Sigmoid colon (tissue), 7 donors: ENCODE measurements at places on chromosomes 3 and 15.

- DNase-seq, result peak; percentile 92
These were observed 20.4 kb upstream of the NFKBIZ start for GRCh38 chr3:101828691-101829436.

GRCh38 chr15:68431792-68432401 is at the start of gene ITGA11:
Gene ITGA11, minus strand, starts transcription at chr15:68432163. Its CDS starts 97 bp downstream, at chr15:68432066.
- peak; percentile 74 for DNase-seq

DNA sequence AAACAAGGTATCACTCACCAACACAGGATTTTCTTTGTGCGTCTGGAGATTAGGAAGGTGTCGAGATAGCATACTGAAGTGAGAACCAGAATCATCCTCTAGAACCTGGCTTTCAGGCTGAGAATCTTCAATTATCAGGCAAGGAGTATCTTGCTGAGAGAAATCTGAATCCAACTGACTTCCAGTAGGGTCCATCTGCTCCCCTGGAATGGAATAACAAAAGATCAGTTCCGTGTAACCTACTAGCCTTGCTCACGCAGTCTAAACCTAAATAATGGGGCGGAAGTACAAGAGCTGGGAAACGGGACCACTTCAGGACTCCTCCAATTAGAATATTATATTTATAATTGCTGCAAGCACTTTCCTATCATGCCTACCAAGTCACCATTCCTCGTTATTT is 690 bp downstream of the TP53BP1 start:
- no peak for DNase-seq

DNA sequence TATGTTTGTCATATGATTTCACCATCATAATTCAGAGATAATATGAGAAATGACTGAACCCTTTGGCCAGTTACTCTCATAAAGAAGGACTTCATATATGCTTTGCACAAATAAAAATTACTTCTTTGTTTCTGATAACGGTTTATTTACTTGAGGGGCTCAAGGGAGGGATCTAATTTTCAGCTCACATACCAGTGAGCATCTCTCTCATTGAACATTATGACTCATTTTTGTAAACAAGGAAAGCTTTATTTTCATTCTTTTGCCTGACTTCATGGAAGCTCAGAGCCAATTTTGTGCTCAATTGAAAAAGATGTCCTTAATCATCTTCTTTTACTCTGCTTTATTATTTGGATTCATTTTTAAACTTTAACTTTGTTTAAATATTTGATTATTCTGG is 5.8 kb downstream of the NLGN1 start:
- DNase-seq, result no peak

GRCh38 chr15:42037656-42038055 is 16.8 kb upstream of the PLA2G4E start:
- no peak for DNase-seq
